Ecto neural progenitor cell (in vitro differentiated cells): ENCODE measurements at places on chromosomes 7 and 10.
A peak's percentile ranks its signal among the peaks of the same experiment; 100 is the strongest.

DNA sequence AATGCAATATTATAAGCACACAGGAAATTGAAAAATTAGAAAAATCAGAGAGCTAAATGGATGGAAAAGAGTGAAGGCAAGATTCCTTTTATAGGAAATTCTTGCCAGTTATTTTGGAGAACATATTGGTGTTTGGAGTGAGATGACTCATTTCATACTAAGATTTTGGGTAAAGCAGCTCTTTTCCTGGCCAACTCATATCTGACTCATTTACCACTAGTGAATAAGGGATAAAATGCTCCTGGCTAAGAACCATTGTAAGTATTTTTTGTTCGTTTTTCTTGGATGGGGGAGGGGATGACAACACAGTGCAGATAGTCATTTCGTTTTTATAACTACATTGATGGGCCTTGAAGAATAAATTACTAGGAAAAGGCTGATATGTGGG lies 139.3 kb downstream of the TWIST1 start:
- DNase-seq: no peak

GRCh38 chr7:110205899-110206298 lies 885.0 kb upstream of the LRRN3 start:
- no peak for DNase-seq

DNA sequence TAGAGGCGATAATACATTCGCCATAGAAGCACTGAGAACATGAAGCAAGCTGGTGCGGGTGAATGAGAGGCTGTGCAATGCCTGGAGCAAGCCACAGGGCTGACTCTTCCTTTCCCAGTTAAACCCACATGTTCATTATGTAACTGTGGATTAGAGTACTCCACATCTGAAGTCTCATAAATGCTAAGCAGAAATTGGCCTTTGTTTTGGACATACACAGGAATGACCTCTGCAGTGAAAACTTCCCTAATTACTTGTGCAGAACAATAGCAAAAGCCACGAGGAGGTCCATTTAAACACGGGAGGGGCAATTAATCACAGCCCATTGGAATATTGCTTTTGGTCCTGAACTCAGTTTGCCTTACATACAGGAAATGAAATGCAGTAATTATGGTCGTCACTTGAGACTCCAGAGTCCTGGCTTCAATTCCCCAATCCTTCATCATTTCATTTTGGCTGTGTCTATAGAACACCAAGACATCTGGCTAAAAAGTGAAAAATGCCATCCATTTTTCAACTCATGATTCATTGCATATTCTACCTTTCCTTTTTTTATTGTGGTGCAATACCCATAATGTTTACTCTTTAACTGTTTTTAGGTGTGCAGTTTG lies 78.7 kb upstream of the CXCL12 start:
- DNase-seq: no peak

DNA sequence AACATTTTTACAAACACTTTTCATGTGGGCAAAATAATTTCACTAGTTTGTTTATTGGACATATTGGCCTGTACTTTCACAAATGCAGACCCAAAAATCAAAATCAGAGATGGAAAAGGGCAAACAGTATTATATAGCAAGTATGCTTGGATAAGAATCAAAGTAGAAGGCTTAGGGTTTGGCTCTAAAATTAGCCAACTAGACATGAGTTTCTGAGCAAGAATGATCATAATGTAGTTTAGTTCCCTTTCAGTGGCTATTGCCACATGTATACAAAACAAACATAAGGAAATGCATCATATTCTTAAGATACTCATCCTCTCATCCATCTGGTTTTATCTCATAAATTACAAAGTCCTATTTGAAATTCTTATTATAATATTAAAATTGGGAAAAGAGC lies 132.5 kb downstream of the IMMP2L start:
- no peak for DNase-seq

- no peak for DNase-seq
Measured at GRCh38 chr10:78332012-78332411, 298.3 kb downstream of the RPS24 start.

GRCh38 chr10:78115135-78115853 lies 81.6 kb downstream of the RPS24 start:
- DNase-seq: no peak

GRCh38 chr10:84265418-84265817 lies 20.6 kb downstream of the RGR start:
- DNase-seq: no peak

- peak; percentile 41 for DNase-seq
Measured at GRCh38 chr10:131822013-131822691, 78.7 kb upstream of the PPP2R2D start.

DNA sequence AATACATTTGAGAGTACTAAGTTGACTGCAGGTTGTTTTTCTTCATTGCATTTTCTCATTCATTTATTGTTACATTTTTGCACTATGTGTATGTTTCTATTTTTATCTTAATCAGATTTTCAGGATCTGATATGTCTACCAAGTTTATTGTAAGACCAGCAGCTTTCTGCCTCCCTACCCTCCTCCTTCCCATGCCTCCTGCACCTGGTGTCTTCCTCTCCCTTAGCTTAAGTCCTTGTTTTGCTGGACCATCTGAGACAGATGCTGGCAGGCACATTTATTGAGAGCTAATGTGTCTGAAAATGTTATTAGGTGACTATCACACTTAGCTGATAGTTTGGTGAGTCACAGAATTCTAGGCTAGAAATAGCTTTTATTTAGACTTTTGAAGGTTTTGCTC lies 79.6 kb downstream of the ANLN start:
- no peak for DNase-seq

- no peak for DNase-seq
Measured at GRCh38 chr10:97390091-97390490, 11.0 kb downstream of the RRP12 start.

GRCh38 chr7:12749746-12750145 lies 62.3 kb downstream of the ARL4A start:
- DNase-seq: no peak

- DNase-seq: no peak
Measured at GRCh38 chr10:120970595-120971529, 119.7 kb downstream of the WDR11 start.

DNA sequence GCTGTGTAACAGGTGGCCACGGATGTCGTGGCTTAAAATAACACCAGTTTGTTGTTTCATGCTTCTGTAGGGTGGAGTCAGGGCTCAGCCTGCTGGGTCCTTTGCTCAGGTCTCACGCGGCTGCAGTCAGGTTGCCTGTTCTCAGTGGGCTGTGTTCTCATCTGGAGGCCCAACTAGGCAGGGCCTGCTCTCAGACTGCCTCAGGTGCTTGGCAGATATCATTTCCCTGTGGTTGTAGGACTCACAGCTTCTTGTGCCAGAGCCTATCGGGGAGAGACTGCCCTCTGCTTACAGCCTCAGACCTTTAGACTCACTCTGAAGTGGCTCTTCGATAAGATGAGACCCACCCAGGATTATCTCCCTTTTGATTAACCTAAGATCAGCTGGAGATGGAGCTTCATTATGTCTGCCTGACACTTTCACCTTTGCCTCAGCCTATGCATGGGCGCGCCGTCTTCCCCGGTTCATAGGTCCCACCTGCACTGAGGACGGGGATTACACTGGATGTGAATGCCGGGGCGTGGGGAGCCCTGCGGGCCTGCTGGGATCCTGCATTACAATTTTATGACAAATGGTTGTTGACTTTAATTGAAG lies 55.3 kb downstream of the INPP5A start:
- no peak for DNase-seq

GRCh38 chr10:33743429-33743857 lies 409.0 kb upstream of the NRP1 start:
- no peak for DNase-seq

GRCh38 chr10:72692994-72693781 lies 1.2 kb downstream of the MCU start:
- DNase-seq: no peak

GRCh38 chr7:155879592-155879991 lies 67.3 kb upstream of the SHH start:
- peak; percentile 21 for DNase-seq

GRCh38 chr7:113402005-113402404 lies 283.7 kb upstream of the SMIM30 start:
- no peak for DNase-seq

DNA sequence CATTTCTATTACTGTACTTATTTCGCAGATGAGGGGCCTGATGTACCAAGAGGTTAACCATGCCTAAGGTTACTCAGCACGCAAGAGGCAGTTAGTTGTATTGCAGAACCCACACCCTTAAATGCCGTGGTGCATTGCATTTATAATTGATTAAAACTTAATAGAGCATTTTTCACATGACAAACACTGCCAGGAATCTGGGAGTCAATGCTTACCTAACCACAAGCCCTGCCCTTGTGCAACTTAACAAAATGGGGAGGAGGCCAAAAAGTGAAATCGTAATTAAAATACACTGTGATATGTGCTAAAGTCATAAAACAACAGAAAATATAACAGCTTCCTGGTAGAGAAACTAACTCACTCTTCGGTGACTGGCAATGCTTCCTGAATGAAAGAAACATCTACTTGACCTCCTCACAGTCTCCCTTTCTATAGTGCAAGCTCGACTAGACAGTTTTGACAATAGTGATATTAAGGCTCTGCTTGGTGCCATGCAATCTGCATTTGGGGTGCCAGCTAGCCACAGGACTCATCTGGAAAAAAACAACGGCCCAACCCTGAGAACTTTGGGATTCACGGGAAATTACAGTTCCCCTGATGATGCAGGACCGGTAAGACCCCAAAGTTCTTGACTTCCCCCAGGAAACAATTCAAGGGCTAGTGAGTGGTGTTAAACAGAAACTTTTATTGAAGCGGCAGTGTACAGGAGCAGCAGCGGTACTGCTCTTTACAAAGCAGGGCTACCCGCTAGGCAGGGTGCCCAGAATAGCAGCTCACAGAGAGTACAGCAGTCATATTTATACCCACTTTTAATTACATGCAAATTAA lies 612.4 kb downstream of the TNS3 start:
- DNase-seq: no peak

DNA sequence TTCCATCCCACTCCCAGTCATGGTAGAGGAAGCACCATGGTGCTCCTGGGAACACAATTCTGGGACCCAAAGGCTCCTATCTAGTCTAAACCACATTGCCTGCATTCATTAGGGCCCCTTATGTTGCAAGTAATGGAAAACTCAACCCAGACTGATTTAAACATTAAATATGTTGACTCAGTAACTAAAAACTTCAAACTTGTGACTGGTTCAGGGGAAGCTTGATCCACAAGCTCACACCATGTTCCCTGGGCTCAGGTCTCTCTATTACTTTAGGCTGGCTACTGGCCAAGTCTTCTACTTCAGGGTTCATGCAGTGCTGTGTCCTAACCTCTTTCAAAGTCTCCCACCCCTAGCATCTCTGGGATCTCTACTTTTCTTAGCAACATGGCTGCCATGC lies 13.1 kb downstream of the WNT16 start:
- DNase-seq: no peak
